ENCODE measurements at places on chromosomes 2 and 18.
A peak's percentile ranks its signal among the peaks of the same experiment; 100 is the strongest.

- no peak for DNase-seq
Measured at GRCh38 chr2:177164131-177164530, 48.5 kb upstream of the HNRNPA3 start.

GRCh38 chr18:31680831-31681568 is 3.4 kb downstream of the B4GALT6 start:
- DNase-seq = no peak

- no peak for DNase-seq
Measured at GRCh38 chr2:104574367-104574766, 279.5 kb upstream of the POU3F3 start.

- DNase-seq = peak; percentile 22
Measured at GRCh38 chr2:216880509-216881184, 20.8 kb upstream of the TNP1 start.

GRCh38 chr18:76821875-76822505 is 367 bp upstream of the ZNF236 start:
- DNase-seq = peak; percentile 79

- DNase-seq = no peak
Measured at GRCh38 chr2:20429528-20429927, 17.3 kb upstream of the RHOB start.

- DNase-seq = no peak
Measured at GRCh38 chr2:229780856-229781773, 66.8 kb upstream of the DNER start.

- no peak for DNase-seq
Measured at GRCh38 chr2:179974761-179975160, 32.3 kb downstream of the CWC22 start.

GRCh38 chr2:235264121-235264493 is 229.7 kb upstream of the AGAP1 start:
- DNase-seq = no peak

GRCh38 chr2:51350100-51350499 is 318.2 kb upstream of the NRXN1 start:
- DNase-seq = no peak
